ENCODE measurements at places on chromosomes 1 and 21.

- DNase-seq = no peak
Observed at GRCh38 chr1:6864166-6864565, 78.9 kb downstream of the CAMTA1 start.

DNA sequence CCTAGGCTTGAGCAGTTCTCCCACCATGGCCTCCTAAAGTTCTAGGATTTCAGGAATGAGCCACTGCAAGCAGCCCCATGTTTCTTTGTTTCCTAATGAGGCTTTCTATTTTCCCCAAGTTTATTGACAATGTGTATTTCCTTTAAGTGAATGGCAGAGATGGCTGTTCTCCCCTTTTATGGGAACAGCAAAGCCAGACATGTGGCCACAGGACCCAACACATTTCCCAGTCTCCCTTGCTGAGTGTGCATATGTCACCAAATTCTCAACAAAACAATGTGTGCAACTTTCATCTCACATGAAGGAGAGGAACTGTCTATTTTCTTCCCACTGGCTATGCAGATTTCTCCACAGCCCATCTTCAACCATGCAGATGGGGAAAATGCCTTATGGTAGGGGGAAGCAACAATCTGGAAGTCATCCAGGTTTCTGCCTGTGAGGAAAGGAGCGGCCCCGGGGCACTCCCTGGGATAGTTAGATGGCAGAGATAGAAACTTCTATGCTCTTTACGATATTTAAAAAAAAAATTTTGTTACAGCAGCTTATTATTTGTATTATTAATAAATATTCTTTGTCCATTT is 28.6 kb upstream of the MAP10 start:
- no peak for DNase-seq

DNA sequence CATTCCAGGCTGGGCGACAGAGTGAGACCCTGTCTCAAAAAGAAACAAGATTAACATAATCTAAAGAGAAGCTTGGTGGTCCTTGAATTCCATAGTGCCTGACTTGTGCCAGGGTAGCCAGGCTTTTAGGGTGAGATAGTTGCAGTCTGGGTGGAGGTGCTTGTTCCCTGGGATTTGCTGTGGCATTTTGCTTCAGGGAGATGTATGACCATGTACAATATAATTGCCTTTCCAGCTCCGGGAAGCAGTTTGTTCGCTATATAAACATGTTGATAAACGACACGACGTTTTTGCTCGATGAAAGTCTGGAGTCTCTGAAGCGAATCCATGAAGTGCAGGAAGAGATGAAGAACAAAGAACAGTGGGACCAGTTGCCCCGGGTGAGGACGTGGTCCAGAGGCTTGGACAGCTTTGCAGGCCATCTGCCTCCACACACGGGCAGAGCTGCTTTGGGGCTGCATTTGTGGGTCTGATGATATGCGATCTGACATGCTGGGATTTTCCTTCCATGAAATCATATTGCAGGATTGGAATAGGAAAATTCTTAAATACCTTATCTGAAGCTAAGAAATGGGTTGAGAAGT is 49.4 kb upstream of the KIF1B start:
- no peak for DNase-seq

DNA sequence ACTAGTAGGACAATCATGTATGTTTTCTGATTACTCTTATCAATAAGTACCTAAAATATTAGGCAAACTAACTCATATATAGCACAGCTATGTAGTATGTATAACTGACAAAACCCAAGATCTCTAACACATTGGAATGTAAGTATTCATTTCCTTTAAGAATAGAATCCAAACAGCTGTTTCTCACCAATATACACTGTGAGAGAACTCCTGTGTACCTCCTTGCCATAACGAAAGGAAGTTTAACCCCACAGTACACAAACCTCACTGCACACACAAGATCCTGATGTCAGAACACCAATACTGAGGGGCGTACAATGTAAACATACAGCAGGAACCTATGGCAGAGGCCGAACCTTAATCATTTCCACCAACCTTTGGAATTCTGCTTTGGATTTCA is 113.0 kb downstream of the SMYD3 start:
- no peak for DNase-seq

GRCh38 chr21:36700971-36701755 is 2.2 kb downstream of the SIM2 start:
- no peak for DNase-seq

GRCh38 chr1:16605532-16606505 is 7.5 kb downstream of the NBPF1 start:
- no peak for DNase-seq

GRCh38 chr1:214550013-214550856 is 1.2 kb downstream of the PTPN14 start:
- DNase-seq = peak; percentile 64

- no peak for DNase-seq
Observed at GRCh38 chr1:231526536-231526935, 1.9 kb upstream of the TSNAX start.

DNA sequence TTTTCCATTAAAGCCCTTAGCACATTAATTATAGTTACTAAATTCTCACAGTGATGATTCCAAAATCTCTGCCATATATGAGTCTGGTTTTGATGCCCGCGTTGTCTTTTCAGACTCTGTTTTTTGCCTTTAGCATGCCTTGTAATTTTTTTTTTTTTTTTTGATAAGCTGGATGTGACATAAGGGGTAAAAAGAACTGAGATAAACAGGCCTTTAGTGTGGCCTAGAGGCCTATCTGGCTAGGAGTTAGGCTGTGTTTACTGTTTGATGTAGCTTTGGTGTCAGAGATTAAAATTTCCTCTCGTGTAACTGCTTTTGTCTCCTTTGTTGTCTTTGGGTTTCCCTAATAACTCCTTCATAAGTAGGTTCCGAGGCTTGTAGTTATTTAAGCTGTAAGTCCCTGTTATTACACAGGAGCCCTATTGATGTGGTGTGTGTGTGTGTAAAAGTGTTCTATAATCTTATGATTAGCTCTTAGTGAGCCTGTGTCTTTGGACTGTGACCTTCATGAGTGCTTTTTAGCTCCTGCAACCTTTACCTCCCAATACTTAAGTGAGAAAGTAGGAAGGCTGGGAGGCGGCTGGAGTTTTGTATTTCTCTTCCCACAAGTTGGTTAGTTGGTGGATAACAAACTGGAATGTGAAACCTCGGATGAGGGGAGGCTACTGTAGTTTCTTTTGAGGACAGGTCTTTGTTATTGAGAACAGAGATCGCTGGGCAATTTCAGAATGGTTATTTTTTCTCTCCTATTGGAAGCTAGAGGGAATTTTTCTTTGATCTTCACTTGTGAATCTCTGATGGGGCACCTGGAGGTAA is 19.3 kb downstream of the HS2ST1 start:
- DNase-seq = no peak

GRCh38 chr1:149843431-149844041 is 55.8 kb upstream of the BOLA1 start:
- no peak for DNase-seq

DNA sequence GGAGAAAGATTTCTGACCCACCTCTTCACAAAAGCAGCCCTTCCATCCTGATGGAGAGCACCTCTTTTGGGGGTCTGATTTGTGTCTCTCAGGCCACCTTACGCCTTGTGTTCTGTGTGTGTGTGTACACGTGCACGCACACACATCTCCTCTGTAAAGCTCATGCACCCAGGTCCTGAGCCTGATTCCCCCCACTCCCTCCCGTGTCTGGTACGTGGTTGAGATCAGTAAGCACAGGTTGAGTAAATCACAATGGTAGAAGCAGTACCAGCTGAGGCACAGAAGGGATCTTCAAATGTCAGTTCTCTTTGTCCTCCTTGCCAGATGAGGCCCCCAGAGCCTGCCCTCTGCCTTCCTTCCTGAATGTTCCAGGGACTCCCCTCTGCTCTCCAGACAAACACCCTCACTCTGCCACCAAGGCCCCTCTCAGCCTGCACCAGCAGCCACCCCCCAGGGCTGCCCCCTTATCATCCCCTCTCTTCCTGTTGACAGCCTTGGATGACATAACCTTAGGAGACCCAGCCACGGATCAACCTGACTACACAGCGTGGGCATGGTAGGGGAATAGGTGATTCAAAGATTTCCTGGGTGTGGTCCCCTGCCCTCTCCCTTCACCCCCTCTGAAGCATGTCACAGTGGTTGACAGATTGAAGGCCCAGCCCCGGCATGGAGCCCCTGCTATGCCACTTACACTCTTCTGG is 112.8 kb downstream of the HIVEP3 start:
- DNase-seq = no peak

DNA sequence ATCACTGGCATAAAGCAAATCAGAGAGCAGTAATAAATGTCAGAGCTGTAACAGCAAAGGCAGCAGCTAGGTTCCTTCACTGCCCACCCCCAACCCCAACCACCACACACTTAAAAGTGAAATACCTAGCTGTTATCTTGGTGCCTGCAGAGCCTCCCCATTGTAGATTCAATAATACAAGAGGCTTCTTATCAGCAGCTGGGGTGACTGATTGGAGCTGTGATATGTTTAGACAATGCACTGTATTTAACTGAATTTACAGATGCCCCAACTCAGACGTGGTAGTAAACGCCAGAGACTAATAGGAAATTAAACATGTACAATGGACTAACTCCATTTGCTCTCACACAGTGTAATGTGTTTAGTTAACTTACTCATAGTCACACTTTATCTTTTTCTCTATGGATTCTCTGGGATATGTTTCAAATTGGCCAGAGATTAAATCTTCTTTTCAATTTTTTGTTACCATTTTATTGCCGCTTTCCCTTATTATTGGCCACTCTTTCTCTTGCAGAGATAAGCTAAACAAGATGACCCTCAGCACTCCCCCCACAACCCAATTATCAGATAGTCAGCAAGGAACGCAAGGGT is 117.1 kb downstream of the ESRRG start:
- DNase-seq = no peak

Measured in ACHN (cell line).